Right ventricle myocardium superior (tissue), 1 donor: ENCODE measurements at places on chromosomes 2 and 18. TPM values are rescaled to one million over a fixed set of nuclear protein-coding genes. Genes with fewer than 3 reads are reported as not detected.

DNA sequence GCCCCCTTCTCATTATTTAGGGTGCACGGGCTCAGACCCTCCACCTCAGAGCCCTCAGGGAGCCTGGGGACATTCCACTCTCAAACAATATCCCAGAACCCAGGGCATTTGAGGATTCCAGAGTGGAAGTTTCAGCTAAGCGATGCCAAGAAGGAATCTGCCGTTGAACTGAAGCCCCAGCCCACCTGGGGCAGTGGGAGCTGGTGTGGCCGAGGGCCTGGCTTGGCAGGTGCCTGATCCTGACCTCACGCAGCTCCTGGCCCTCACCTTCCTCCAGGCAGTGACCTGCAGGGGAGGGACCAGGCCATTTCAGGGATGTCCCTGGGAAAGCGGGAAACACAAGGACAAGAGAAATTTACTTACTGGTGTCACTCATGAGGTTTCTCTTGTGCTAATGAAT lies 58.2 kb downstream of the ACKR3 start:
- no peak for DNase-seq

GRCh38 chr2:212441141-212441540 lies 97.5 kb downstream of the ERBB4 start:
- no peak for DNase-seq

DNA sequence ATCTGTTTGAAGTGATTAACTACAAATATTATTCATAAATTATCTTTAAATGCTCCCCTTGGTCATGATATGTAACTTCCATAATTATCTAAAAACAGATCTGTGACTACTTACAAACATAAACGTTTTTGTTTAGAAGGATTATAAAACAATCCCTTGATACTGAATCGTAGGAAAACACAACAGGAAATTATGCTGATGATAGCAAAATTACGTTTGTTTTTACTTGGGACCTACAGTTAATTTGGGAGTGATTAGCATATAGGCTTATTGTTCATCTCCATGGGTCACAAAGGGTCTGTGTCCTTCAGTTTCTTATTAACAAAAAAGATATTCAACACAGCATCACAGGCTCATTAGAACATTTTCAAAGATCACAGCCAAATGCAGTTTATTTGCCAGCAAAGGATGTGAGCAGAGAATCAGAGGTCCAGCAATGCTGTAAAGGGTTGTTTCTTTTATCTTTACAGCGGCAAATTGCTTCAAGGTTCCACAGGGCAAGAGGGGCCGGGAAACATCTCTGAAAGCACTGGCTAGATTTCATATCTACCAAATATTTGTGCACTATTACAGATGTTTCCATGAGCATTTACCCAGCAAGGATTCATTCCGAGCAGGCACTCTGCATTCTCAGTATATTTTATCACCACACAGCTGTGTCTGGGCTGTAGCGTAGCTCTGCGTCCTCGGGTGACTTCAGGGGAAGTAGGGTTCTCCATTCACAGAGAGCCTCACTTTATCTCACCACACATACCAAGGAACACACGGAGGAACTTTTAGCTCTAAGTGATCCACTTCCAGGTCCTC lies 4.1 kb downstream of the CCDC195 start:
- no peak for DNase-seq

DNA sequence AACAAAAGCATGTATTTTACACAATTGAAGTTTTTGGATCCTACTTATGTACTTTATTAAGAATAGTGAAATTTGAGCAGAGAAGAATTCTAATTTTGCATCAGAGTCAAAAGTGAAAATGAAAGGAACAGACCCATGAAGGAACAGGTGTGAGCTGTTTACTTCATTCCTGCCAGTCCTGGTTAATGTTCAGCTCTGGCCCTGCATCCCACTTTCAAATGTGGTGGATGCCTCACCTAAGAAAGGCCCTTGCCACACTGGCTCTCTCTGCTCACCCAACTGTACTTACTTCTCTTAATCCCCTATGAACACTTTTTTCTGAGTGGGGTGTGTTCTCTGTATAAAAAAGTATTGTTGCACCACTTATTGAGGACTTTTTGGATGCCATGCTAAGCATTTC lies 22.2 kb downstream of the FAM110C start:
- DNase-seq, result no peak

- no peak for DNase-seq
These were observed 63.8 kb downstream of the SOWAHC start for GRCh38 chr2:109677835-109678580.

The GPATCH11 gene
- total RNA-seq, result 4.5 TPM

The DAPL1 gene
- not detected for total RNA-seq

The EVX2 gene
- not detected for total RNA-seq

DNA sequence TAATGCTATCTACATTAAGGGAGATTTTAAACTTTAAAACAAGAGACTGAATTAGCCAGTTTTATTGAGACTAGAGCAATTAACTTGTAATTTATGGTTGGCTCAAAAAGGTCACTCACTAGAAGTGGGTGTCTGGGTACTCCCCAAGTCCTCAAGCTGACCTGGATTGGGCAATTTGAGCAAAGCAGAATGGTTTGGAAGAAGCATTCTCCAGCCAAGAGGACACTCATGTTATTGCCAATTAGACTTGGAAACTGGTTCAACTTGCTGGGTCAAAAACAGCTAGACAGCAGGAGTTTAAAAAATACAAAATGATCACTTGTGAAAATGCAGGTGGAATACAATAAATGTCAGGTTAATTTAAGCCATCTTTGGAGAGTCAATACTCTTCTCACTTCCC lies 29.5 kb upstream of the MYO1B start:
- no peak for DNase-seq

The LYPD1 gene
- total RNA-seq, result not detected

GRCh38 chr2:64101141-64101591 lies 43.1 kb downstream of the PELI1 start:
- no peak for DNase-seq

DNA sequence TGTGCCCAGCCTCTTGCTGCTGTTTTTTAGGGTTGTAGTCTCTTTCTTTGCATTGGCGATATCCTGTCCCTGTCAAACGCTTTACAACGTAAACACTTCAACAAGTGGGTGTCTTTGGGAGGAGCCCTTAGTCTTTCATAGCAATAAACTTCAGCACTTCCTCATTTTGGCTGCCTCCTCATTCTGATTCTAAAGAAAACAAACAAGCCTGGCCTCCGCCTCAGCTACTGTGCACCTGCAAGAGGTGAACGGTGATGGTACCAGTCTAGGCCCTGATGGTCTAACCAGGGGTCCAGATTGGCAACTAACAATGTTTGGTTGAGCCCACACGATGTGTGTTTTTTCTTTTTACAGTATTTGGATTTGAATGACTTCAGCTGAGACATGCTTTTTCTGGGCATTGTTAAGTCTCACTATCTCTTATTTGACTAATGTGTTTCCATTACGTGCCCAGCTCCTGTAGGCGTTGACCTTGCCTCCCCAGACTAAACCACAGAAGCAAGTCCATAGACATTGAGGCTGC lies 53.2 kb upstream of the CUL3 start:
- DNase-seq, result no peak

DNA sequence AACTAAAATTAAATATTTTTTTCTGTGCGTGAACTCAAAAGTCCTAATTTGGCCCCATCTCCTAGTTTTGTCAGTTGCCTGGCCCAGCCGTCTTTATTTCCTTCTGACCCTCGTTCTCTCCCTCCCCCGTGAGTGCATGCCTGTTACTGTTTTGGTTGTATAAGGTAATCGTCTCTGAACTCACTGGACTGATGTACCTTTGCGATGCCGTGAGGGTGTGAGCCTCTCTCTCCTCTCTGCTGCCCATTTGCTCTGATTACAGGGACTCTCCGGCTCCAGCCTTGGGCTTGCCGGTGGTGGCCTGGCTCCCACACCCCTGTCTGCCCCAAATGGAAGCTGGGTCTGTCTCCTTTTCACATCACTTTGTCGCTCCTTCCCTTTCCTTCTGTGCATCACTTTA lies 66.5 kb upstream of the RBM44 start:
- DNase-seq, result no peak

The RAX gene
- total RNA-seq, result not detected

DNA sequence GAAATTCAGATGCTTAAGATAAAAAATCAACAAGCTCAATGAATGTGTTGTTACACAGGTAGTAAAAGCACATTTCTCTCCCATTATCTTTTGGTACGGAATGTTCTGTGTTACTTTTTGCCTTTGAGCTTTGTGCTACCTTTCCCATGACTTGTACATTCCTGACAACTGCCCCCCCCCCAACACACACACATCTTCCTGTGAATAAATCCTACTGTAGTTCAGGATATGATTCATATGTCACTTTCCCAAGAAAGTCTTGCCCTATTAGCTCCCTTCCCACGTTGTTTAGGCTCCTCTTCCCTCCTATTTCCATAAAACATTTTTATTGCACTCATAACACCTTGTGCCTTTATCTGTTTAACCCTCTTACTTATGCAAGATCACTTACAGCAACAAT lies 442.6 kb upstream of the LRATD1 start:
- DNase-seq, result no peak

GRCh38 chr2:147980940-147981528 lies 39.5 kb downstream of the ORC4 start:
- no peak for DNase-seq

- no peak for DNase-seq
These were observed 10.3 kb downstream of the ANTXR1 start for GRCh38 chr2:69023236-69023635.

DNA sequence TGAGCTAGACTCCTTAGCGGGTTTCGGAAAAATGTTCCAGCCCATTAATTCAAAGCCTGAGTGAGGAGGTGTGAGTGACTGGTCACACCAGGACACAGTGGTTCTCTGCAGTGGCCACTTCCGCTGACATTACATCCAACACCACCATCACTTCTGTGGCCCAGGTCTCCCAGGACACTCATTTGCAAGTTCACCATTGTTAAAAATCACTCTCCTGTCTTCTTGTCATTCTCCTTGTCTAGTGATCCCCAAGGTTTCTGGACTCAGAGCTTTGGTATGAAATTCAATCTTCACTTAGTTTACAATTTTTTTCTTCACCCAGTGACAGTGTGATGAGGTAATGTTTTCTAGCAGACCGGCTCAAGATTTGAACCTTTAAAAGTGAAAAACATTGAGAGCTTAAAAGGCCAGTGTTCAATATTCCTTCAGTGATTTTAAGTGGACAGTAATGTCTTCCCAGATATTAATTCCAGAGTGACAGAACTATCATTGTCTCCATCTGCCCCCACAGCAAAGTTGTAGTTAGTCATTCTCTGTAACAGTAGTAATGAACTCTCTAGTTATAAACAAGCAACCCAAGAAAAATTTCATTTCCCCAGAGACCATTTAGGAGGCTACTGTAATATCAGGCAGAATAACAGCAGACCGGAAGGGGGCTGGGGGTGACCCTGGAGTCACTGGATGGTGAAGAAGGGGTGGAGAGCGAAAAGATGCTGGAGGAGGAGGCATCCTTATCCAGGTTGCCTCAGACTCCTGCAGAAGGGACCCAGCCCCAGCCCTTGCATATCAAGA lies 164.9 kb downstream of the GFPT1 start:
- DNase-seq, result no peak

The SLC5A7 gene
- 0.19 TPM for total RNA-seq

- peak; percentile 44 for DNase-seq
These were observed 272.5 kb upstream of the KCNJ3 start for GRCh38 chr2:154425994-154426393.

The OTX1 gene
- total RNA-seq, result not detected

The GALNT3 gene
- total RNA-seq, result 0.19 TPM

DNA sequence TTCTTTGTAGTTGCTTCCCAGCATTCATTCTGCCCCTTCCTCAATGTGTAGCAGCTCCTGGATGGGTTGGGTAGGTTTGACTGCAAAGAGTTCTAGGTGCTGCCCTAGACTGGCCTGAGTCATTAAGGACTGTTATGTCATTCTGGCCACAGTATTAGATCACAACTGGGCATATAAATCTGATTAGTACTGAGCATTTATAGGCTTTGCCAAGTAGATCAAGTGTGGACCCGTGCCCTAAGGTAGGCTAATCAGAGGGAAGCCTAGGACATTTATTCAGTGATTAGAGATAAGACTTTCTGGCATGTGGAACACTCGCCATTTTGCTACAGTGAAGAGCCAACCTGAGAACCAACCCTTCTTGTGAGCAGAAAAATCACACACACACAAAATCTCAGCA lies 2.7 kb downstream of the KATNAL2 start:
- no peak for DNase-seq

The RAB12 gene
- total RNA-seq, result 123 TPM

GRCh38 chr2:143300536-143300935 lies 171.3 kb downstream of the ARHGAP15 start:
- no peak for DNase-seq

GRCh38 chr2:106845716-106846115 lies 40.3 kb downstream of the ST6GAL2 start:
- no peak for DNase-seq

DNA sequence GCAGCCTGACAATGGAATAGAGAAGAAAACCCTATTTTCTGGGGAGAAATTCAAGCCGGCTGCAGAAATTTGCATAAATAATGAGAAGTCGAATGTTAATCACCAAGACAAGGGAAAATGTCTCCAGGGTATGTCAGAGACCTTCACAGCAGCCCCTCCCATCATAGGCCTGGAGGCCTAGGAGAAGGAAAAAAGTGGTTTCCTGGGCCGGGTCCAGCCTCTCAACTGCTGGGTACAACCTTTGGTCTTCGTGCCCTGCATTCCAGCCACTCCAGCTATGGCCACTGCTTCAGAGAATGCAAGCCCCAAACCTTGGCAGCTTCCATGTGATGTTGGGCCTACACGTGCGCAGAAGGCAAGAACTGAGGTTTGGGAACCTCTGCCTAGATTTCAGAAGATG lies 6.0 kb upstream of the SCRN3 start:
- DNase-seq, result no peak

The MARS2 gene
- 6.6 TPM for total RNA-seq

The SIGLEC15 gene
- not detected for total RNA-seq

DNA sequence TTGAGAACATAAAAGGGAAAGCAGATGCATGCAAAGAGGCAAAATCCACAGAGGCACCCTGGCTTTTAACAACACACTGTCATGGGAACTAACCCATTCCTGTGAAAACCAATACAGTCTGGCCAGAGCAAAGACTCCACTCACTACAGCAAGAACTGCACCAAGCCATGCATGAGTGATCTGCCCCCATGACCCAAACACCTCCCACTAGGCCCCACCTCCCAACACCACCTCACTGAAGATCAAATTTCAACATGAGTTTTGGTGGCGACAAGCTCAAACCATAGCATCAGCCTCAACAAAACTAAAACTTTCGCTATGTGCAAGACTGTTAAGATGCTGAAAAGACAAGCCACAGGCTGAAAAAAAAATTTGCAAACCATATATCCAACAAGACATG lies 162.8 kb downstream of the SMAD2 start:
- no peak for DNase-seq

DNA sequence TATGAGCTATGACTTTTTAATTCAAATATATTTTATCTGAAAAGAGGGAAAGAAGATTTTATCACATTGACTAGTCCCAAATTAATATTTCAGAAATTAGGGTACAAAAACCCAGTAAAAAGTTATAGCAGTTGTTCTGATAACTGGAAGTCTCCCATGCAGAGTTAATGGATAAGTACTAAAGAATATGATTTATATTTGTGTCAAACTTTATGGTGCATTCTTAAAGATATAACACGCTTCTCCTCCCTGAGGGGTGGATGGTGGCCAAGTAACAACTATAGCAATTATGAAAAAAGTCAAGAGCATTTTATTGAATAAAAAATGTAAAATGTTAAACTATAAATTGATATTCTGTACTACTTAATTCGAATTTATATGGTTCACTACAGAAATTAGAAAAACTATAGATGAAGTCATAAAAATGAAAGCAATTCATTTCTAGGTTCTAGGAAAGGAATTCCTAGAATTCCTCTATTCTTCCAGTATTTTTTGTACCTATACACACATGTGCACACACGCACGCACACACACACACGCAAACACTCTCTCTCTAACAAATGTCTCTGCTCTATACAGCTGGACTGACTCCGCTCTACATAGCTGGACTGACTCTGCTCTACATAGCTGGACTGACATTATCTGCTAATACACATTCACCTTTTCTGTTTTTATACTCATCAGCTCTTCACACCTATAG lies 111.3 kb downstream of the PRELID3A start:
- DNase-seq, result no peak
